Amniotic stem cell (primary cell): ENCODE measurements at places on chromosomes 5 and 9.

DNA sequence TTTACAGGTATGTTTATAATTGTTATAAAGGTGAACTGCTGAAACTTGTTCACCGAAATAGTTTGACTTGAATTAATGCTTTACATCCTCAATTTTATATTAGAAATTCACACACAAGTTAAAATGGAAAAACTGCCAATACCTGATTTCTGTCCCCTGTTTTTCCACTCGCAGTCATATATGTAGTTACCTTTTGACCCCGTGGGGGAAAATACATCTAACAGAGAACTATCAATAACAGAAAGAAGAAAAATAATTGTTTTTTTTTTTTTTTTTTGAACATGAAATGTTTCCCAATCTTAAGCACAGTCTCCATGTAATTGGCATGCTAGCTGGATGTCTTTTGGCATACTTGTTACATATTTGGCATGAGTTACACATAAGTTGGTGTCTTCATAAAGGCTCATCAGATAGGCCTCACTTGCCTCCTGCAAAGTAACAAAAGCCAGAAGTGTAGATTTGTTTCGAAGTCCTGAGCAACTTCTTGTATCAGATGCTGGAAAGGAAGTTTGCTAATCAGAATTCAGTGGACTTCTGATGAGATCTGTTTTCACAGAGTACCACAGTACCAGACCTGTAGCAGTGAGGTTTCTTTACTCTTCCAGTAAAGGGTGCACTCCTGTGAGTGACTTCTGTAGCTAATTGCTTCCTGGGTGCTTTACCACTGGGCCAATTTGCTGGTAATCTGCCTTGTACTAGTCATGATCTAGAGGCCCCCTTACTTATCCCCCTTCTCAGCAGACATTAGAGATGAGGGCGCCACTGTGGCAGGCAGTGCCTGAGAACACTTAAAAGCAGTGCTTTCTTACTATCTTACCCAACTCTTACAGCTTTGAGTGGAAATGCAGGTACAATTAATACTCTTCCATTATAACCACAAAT lies 36.2 kb upstream of the CXXC5 start:
- DNase-seq = no peak

DNA sequence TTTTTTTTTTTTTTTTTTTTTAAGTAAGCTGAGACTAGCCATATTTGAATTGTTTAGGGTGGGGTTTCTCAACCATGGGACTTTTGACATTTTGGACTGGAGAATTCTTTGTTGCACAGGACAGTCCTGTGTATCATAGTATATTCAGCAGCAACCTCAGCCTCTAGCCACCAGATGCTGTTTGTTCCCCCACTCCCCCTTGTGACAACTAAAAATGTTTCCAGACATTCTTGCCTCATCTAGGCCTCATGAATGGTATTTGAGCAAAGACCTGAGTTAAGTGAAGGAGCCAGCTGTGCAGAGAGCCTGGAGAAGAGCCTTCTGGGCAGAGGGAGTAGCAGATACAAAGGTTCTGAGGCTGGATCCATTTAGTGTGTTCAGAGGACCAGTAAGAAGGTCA lies 155.9 kb downstream of the SGCD start:
- DNase-seq = no peak

GRCh38 chr9:23635276-23635675 lies 190.8 kb downstream of the ELAVL2 start:
- DNase-seq = no peak

DNA sequence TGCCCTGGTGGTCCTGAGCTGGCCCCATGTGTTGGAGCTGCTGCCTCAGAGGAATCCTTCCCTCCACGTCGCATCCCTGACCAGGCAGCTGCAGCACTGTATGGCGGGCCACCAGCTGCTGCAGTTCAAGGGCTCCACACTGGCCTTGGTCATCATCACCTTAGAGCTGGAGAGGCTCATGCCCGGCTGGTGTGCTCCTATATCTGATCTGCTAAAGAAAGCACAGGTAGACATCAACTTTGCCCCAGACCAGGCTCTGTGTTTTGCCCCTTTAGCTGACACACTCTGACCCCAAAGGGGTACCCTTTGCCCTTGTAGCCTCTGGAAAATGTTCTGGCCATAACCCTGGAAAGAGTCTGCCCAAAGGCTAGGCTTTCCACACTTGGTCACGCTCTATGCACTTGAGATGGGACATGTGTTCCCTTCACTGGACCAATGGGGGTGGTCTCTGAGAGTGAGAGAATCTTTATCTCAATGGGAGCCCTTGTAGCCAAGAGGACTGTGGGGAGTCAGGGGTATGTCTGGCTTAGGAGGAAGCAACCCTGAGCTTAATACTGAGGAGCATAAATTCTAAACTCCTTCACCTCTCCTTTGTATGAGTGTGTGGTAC lies 4.8 kb downstream of the CCNI2 start:
- DNase-seq = no peak

GRCh38 chr9:129656795-129657390 lies 8.6 kb upstream of the PRRX2 start:
- DNase-seq = peak; percentile 28

GRCh38 chr9:70475211-70475610 lies 60.8 kb upstream of the KLF9 start:
- DNase-seq = no peak

DNA sequence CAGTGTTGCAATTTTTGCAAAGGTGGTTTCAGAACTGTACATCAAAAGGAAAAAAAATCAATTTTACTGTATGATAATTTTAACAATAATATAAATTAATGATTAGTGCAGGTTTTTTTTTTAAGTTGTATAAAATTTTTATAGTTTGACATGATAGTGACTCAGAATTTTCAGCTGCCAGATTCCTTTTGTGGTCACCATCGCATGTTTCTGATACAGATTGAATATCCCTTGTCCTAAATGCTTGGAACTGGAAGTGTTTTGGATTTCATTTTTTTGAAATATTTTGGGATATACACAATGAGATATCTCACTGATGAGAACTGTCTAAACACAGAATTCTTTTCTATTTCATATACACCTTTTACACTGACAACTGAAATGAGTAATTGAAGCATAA lies 361.3 kb downstream of the RAB3C start:
- no peak for DNase-seq

DNA sequence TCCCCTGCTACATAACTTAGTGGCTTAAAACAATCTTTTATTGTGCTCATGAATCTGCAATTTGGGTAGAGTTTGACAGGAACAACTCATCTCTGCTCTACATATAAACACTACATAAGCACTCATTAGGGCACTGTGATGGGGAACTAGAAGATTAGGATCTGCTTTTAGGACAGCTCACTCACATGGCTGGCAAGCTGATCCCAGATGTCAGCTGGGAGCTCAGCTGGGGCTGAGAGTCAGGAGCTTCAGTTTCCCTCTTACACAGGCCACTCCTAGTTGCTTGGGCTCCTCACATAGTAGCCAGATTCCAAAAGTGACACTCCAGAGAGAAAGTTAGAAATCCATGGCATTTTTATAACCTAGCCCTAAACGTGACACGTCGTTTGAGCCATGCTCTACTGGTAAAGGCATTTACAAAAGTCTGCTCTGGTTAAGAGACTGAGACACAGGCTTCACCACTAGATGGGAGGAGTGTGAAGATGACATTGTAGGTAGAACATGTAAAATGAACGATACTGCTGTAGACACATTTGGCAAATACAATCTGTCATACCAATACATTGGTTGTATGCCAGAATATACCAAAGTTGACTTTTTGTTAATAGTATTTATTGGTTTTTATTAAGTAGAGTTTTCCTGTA lies 23.6 kb downstream of the SCAI start:
- no peak for DNase-seq
